DMS 273 treated with DMSO at 0.1 percent for 48 hours (cell line): ENCODE measurements at places on chromosomes 3 and 15.

GRCh38 chr3:160368804-160369203 is 30.2 kb downstream of the IFT80 start:
- DNase-seq = no peak

- DNase-seq = no peak
Measured at GRCh38 chr3:127087441-127087840, 104.5 kb downstream of the PLXNA1 start.

DNA sequence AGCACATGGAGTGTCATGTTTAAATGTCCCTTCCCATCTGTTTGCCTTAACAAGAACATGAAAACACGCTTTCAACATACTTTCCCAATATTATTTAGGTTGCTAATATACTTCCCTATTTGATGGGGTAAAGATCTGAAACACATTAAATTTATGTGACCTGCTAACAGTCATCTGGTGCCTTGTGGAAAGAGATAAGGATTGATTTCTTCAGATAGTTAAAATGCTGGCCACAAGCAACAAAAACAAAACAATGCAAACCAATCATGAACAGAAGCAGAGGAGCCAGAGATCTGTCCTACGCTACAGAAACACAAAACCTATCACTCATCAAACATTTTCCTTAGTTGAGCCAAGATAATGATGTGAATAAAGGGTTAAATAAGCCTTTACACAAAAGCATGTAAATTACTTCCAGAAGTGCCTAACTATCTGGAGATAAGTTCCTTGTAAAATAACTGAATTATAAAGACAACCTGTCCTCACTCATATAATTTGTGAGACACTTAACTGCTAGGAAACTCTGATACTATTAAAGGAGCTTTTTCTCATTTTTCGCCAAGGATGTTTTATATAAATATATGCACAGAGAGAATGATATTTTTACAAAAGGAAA is 109.9 kb downstream of the NSUN3 start:
- no peak for DNase-seq

DNA sequence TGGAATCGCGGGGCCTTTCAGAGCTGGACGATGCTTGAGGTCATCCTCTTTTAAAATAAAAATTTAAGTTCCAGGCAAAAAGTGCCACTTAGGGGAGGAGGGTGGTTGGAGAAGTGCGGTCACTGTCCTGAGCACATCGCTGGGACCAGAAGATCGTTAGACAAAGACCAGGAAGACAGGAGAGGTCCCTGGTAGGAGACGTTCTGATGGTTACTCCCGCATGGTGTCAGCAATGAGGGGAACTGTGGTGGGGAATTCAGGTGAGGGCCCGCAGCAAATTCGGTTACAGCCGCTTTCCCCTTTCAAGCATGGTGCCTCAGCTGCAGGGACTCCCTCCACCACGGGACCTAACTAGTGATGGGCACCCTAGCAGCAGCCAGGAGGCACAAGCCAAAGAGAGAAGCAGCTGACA is 1.0 kb upstream of the ISY1 start:
- no peak for DNase-seq

DNA sequence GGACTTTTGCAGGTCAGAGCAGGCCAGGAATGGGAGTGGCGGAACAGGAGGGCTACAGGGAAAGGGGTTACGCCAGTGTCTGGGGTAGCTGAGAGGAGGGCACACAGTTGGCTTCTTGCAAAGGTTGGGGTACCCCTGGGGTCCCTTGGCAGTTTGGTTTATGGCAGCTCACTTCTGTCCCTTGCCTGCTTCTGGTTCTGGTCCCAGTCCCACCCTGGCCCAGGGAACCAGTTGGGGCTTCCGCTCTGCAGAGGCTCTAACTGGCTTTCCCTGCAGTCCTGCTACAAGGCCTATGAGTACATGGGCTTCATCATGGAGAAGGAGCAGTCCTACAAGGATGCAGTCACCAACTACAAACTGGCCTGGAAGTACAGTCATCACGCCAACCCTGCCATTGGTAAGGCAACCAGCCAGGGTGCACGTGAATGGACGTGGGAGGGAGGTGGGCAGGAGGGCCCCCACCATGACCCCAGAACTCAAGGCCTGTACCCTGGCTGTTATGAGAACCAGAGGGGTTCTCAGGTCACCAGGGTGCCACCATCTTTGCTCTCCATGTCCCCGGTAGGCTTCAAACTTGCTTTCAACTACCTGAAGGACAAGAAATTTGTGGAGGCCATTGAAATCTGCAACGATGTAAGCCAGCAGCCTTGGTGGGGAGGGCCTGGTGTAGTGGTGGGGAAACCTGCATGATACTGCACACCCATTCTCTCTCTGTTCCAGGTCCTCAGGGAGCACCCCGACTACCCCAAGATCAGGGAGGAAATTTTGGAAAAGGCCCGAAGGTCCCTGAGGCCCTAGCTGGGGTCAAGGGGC is 15.2 kb downstream of the CSRNP1 start:
- no peak for DNase-seq

- peak; percentile 56 for DNase-seq
Measured at GRCh38 chr3:188468196-188468595, 314.2 kb downstream of the LPP start.

DNA sequence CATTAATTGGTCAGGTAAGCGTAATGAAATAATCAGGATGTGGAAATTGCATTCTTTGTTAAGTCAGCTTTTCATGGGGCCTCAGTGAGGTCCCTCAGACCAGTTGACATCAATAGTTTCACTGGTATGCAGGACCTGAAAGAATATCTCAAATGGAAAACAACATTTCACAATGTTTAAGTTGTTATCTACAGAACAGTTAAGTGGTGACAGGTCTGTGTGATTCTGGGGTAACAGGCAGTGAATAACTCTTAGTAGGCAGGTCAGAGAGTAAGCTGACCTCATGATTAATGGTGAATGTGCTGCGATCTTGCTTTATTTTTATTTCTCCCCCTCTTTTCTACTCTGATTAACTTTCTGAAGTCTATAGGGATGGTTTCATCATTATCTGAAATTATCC is 28.9 kb upstream of the ACP3 start:
- DNase-seq = no peak

GRCh38 chr3:43378066-43378935 is 92.0 kb downstream of the SNRK start:
- DNase-seq = no peak

DNA sequence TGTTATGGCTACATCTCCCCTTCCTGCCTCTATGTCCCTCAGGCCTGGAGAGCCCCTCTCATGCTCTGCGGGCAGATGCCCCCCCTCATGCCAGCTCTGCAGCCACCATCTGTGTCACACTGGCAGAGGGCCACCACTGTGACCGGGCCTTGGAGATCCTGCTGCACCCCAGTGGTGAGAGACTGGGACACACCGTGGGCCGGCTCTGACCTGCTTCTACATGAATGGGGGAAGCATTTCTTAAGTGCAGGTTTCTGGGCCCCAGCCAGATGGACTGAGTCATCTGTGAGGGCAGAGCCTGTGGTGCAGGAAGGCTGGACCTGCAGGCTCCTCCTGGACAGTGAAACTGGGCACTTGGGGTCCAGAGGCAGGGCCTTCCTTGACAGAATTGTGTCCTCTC is 4.8 kb downstream of the VWA5B2 start:
- peak; percentile 51 for DNase-seq

DNA sequence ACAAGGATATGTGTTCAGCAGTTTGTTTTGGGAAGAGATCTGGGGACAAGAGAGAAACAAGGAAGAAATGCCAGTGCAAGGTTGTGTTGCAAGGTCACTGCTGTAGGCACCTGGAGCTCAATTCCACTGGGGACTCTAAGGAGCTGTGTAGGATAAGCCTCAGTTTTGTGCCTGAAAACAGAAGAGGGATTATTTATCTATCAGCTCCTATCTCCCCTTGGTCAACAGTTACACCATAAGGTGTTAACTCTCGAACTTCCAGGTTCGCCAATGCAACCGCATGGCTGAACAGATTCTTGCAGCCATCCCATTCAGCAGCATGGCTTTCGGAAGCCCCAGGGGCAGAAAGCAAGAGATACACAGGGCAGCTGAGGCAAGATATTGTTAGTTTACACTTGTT is 41.6 kb upstream of the CNOT10 start:
- no peak for DNase-seq

DNA sequence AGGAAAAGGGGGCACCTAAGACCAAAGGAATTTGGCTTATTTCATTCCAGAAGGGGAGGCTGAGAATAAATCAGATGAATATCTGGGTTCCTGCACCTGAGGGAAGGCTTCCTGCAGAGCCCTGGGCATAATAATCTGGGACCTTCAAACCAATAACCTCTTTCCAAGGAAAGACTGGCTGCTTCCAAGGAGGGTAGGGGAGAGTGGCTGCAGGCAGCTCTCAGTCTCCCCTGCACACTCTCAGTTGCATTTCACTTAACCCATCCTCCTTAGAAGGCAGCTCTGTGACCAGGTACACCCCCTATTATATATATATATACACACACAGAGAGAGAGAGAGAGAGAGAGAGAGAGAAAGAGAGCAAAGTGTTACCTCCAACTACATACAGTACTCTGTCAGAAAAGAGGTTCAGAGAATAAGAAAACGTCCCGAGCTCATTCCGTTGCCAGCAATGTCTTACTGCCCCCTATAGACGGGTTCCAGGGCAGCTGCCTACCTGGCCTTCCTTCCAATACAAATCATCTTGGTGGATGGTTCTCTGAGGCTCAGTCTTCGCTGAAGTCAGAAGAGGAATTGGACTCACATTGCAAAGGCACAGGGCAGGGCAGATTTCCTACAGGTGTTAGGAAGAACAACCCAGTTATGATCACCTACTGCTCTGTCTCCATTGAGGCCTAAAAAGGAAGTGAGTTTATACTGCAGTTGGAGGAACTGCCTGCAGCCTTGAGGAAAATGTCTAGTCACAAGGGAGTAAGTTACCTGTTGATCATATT is 26.1 kb downstream of the CAPN3 start:
- DNase-seq = peak; percentile 8

GRCh38 chr15:56866803-56867202 is 51.6 kb upstream of the TCF12 start:
- no peak for DNase-seq

- no peak for DNase-seq
Measured at GRCh38 chr15:82810890-82811426, 1.5 kb downstream of the WHAMM start.
